ENCODE measurements at places on chromosomes 5 and 9.

DNA sequence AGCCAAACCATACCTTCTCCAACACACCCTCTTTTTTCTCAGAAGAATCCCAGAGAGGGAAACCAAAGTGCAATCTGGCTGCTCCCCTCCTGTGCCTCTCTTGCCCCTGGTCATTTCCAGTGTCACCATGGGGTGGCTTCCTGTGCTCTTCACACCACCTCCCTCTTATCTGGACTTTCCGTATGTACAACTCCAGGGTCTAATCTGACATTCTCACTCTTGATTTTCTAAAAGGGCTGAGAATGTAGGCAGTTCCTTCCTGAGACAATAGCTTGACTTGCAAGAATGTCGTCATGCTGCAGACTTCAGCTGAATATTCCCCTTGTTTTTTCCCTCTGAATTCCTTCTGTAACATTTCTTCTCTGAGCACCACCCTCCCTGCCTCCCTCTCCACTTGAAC lies 110.2 kb downstream of the FBXL7 start:
- no peak for DNase-seq

DNA sequence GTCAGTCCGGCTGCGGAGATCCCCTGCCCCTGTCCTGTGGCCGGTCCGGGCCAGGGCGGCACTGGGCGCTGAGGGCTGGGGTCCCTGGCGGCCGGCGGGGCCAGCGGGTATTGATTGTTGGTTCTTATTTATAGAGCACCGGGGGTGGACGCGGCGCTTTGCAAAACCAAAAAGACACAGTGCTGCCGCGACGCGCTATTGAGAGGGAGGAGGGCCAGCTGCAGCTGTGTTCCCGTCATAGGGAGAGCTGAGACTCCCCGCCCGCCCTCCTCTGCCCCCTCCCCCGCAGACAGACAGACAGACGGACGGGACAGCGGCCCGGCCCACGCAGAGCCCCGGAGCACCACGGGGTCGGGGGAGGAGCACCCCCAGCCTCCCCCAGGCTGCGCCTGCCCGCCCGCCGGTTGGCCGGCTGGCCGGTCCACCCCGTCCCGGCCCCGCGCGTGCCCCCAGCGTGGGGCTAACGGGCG lies 2.5 kb downstream of the LRRC26 start:
- DNase-seq, result no peak

- no peak for DNase-seq
These were observed 54.6 kb downstream of the CDC42SE2 start for GRCh38 chr5:131318455-131318854.

- no peak for DNase-seq
These were observed 206.2 kb downstream of the MEF2C start for GRCh38 chr5:88676637-88677375.

DNA sequence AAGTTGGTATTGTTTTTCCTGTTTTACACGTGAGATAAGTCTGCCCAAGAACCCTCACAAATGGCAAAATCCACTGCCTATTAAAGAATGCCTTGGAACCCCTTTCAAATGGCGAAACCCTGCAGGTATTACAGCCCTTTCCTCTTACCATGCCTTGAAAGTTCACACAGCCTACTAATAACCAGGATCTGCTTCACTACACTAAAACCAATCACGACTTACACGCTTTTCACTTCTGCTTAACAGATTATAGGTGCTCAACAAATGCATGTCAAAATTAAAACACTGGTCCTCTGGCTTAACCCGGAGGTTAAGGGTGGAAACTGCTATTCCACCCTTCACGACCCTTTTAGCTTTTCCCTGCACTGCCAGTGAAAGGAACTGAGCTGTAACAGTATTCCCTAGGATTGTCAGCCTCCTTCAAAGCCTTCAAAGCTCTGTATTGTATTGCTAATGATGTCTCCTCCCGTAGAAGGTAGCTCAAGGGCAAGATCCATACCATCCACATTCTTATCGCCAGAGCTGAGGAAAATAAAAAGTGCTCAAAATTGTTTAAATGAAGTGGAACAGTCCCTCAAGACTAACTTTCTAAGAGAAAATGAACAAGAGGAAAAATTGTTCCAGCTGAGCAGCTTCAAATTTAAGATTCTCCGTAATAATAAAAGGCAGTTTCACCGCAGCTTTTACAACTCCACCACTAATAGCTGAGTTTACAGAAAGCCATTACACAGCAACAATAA lies 997 bp downstream of the AUH start:
- DNase-seq, result no peak

DNA sequence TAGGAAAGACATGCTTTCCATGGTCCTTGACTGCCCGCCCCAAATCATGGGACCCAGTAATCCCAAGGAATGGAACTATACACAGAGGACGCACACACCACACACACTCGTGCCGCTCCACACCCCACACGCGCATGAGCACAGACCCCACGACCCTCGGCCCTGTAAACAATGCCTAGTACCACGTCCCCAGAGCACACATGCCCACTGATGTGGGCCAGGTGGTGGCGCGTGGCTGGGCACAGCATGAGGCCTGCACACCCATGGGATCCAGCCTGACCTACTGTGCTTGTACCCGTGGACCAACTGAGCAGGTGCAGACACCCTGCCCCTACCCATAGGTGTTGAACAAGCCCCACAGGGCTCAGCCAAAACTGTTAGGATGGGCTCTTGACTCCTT lies 739 bp downstream of the DBH start:
- no peak for DNase-seq

DNA sequence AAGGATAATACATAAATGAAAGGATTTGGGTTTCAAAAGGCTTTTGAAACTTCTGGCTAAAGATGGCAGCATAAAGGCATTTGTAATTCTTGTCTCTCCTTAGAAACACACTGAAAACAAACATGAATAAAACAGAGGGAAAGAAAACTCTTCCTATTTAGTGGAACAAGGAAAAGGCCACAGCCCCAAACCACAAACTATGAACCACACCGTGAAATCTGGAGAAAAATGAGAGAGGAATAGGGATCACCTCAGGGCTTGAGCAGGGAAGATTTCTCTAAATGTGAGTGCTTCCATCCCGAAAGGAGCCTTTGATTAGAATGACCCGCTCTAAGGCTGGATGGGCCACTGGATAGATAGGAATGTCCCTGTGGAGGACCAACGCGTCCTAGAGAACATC lies 119.6 kb downstream of the SEC61B start:
- DNase-seq, result no peak

GRCh38 chr9:108844391-108844790 lies 11.4 kb downstream of the ACTL7B start:
- no peak for DNase-seq

- DNase-seq, result no peak
These were observed 194.2 kb downstream of the TENT4A start for GRCh38 chr5:6907320-6907918.

DNA sequence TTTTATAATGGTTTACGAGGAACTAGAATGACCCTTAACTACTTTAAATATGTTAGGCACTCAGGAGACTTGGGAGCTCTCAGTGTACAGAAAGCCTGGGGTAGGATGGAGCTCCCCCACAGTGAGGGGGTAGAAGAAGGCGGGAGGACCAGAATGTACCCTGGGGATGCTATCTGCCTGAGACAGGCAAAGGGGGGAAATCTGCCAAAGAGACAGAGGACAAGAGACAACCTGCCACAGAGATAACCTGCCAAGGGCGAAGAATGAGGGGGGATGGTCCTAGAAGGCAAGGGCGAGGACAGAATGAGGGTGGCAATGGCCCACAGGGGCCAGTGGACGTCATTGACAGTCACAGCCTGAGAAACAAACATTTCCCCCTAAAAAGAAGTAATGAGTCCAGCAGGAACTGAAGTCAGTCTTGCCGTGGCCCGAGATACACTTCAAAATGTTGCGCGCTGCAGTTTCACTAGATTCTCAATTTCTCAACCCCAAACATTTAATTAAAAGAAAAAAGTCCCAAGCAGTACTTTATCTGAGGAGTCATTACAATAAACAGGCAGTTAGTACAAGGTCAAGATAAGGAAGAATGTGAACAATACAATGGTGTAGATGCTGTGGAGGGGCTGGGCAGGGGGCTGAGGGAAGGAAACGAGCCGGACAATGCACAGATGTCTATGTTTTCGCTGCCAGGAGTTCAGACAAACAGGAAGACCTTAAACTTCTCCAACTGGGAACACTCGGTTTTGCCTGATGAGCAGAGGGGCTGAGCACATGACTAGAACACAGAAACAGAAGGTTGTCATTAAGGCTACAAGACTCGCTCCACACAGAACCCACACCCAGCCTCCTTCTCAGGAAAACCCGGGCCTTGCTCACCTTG lies 125.0 kb downstream of the LHFPL2 start:
- DNase-seq, result no peak

DNA sequence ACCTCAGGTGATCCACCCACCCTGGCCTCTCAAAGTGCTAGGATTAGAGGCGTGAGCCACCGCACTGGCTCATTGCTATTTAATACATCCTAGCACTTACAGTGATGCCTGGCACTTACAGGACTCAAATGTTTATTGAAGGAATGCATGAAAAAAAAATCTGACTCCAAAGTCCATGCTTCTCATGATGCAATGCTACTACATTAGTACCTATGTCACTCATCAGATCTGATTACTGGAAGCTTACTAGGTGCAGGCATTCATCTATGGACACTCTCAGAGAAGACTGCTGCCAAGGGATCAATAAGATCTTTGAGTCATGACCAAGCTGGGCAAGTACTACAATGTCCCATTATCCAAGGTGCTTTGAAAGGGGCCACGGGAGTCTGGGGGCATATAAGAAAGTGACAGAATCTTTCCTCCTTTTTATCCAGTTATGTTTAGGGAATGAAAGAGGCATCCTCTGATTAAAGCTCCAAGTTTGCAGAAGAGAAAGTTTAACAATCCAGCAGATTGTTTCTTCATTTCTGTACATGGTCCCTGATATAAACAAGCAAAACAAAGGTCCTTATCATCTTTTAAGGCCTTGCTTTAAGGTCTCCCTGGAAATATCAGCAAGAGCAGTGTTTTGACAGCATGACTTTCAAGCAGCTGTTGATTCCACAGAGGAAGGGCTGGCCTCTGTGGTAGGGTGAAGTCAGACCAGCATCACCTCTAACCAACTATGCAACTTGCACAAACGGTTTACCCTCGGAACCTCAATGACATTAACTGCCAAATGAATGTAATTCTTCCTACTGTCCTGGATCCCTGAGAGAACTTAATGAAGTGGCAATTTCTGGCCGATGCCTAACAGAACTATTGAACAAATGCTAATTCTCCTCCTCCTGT lies 35.9 kb downstream of the ARPC5L start:
- no peak for DNase-seq

DNA sequence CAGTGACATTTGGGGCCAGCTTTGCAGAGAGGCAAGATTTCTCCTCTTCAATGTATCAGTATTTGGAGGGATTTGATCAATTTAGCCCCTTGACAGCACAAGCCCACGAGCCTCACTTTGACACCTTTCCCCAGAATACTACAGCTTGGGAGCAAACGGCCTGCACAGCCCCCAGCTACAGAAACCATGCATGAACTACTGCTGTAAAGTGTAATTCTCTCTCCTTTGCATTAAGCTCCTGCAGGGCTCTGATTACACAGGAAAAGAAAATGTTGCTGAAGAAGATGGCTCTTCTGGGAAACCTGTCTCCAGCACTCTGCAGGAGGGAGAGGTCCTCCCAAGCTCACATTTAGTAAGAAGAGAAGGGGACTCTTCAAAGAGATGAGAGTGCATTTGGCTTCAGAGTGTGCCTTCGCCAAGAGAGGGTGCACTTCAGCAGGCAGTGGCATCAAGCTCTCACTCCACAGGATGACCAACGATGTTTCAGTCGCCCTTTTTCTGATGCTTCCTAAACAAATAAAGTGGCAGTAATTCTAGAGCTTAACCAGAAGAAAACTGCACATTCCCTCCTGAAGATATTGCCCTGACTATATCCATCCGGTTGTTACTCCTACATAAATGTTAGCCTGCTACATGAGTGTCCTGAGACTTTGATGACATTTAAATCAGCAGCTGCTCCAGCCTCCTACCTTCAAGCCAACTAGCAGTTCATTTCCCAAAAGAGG lies 272.2 kb downstream of the AUH start:
- DNase-seq, result no peak

- DNase-seq, result no peak
These were observed 19.5 kb upstream of the RAB14 start for GRCh38 chr9:121220996-121221663.

GRCh38 chr9:126420135-126420534 lies 93.5 kb downstream of the MVB12B start:
- DNase-seq, result no peak

GRCh38 chr5:5783021-5783420 lies 360.5 kb downstream of the ICE1 start:
- no peak for DNase-seq

DNA sequence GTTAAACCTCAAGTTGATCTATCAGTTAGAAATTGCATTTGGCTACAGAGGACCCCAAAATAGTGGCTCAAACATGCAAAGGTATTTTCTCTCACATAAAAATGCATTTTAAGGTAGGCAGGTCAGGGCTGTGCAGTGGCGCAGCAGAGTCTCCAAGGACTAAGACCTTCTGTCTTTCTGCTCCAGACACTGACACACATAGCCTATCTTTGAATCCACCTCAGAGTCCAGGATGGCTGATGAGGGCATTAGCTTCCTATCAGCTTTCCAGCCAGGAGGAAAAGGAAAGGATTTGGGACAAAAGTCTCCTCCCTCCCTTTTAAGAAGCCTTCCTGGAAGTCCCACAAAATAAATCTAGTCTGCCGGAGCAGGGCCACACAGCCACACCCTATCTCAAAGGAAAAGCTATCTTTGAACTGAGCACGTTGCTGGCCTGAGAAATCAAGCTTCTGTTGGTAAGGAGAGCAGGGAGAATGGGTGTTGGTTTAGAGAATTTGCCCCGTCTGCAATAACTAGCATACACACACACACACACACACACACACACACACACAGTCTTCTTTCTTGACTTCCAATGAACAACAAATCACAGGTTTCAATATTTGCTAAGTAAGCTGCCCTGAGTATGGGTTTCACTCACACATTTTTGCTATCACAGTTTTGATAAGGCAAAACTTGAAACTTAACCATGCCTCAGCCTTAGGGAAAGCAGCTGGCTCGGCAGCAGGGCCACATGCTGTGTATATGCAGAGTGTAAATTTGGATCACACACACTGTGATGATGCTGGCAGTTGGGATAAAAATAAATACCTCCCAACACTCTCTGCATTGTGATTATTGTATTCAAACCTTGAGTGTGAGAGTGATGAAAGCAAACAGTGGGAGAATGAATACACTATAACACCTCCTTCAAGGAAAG lies 116.6 kb upstream of the MAP3K1 start:
- DNase-seq, result no peak

- no peak for DNase-seq
These were observed 102.3 kb upstream of the LMX1B start for GRCh38 chr9:126511411-126511810.

GRCh38 chr5:171258737-171259415 lies 50.2 kb upstream of the TLX3 start:
- no peak for DNase-seq
